Breast epithelium (tissue), 4 donors: ENCODE measurements at places on chromosomes 4 and X. TPM values are rescaled to one million over a fixed set of nuclear protein-coding genes. Genes with fewer than 3 reads are reported as not detected.

TTC29 gene
- total RNA-seq, result not detected

ADAM29 gene
- 2.3 TPM for total RNA-seq

CXCL11 gene
- not detected for total RNA-seq

ENAM gene
- total RNA-seq, result not detected

DNA sequence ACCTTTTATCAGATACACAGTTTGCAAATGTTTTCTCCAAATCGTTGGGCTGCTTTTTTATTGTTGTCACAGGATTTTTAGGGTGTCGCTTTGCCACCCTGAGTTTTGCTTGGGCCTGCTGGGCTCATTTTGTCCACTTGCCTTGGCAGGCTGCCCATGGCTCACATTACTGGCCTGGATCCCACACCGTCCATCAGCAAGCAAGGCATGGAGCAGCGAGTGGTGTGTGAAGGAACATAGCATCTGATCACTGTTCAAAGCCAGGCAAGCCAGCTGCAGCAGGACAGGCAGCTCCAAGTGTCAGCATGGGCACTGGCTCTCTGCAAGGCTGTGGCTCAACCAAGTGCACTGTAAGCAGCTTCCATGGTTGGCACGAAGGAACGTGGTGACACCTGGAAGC, 261.4 kb upstream of the TECRL start:
- H3K27ac ChIP-seq, result no peak overlapping the region
- H3K4me1 ChIP-seq, result no peaks in the 10 kb centered on the region
- DNase-seq, result no peak
- H3K4me3 ChIP-seq, result no peak overlapping the region
